ENCODE measurements at places on chromosomes 5 and 9.

- no peak for DNase-seq
Measured at GRCh38 chr9:137160054-137160425, 9.8 kb downstream of the LRRC26 start.

DNA sequence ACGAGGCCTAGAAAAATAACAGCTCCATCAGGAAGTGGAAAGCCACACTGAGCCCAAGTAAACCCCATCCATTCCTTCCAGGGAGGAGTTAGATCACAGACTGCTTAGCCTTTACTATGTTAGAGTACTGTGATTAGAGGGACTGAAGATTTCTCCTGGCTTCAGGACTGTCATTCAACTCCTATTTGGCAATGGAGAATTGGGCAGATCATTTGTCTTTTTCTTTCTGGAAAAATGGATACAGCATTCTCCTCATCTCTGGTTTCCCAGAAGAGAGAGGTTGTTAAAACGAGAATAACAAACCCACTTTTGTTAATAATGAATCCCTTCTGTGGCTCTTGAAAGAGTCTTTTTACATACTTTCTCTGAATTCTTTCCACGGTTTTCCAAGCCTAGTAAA lies 150.4 kb downstream of the GABRB2 start:
- no peak for DNase-seq

DNA sequence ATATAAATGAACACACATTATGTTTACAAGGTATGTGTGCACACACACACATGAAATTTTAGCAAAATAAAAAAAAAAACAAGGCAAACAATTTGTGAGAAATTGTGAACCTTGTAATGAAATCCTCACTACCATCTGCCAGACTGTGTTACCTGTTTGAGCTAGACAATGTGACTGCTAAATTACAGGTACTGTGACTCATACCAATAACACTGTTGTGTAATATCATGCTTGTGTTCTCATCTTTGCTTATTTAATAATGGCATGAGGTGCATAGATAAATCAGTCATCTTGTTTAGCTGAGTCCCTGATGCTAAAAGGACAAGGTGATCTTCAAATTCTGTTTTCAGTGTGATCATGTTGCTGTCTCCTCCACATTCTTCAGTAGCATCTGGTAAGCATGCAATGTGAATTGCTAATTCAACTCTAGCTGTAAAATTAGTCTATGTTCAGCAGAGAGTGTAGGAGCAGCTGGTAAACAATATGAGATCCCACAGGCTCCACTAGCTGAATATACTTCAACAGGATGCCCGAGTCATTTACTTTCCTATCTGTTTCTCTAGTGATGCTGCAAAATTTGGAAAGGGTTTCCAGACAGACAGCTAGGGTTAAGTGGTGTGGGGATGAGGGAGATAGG lies 966.3 kb upstream of the C9orf72 start:
- no peak for DNase-seq

- no peak for DNase-seq
Measured at GRCh38 chr9:125121146-125121545, 22.2 kb downstream of the SCAI start.

GRCh38 chr5:112555197-112555596 lies 136.1 kb upstream of the EPB41L4A start:
- DNase-seq, result no peak

DNA sequence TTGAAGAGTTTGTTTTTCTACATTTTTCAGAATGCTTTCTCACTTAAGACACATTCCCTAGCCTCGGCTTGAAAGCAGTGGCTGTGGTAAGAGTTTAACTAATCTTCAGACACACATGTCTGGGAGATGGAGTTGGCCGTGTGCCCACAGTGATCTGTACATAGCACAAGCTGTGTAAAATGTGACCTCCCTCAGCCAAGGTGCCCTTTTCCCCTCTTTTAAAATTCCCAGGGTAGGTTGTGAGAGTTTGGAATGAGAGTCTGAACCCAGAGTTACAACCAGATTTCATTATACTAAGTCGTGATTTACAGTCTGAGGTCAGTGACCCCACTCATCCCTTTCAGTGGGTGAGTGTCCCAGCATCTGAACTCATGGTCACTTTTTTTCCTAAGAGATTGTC lies 230.4 kb downstream of the DOCK8 start:
- DNase-seq, result no peak

- DNase-seq, result no peak
Measured at GRCh38 chr5:122369253-122369815, 57.3 kb downstream of the SNCAIP start.

DNA sequence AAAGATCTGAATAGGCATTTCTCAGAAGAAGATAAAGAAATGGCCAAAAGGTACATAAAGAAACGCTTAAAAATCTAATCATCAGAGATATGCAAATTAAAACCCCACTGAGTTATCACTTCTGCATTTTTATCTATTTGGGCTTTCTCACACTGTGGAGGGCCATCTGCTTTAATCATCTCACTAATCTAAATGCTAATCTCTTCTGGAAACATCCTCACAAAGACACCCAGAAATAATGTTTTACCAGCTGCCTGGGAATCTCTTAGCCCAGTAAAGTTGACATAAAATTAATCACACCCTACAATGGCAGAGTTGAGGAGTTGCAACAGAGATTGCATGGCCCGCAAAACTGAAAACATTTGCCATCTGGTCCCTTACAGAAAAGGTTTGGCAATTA lies 407.9 kb upstream of the CYLC2 start:
- no peak for DNase-seq

DNA sequence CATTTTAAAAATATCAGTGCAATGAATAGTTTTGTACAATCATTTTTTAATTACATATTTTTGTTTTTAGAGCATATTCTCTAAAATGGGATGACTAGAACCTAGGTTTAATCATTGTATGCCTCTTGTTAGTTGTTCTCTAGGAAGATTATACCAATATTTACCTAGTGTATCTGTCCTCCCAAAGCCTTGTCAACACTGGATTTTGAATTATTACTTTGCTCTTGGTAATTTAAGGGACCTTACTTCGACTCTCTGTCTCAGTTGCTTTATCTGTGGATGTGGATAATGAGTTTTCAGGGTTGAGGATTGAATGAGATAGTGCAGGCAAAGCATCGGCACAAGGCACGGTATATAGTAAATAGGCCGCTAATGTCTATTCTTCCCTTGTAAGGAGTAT lies 10.9 kb upstream of the PIP5K1B start:
- no peak for DNase-seq
